ENCODE measurements at places on chromosomes 5 and 9.

GRCh38 chr5:95741458-95741857 is 10.3 kb downstream of the RHOBTB3 start:
- no peak for DNase-seq

GRCh38 chr9:131020388-131020787 is 11.4 kb downstream of the LAMC3 start:
- DNase-seq: no peak

GRCh38 chr9:127162864-127163365 is 40.5 kb upstream of the ANGPTL2 start:
- peak; percentile 52 for DNase-seq

- DNase-seq: no peak
Observed at GRCh38 chr5:151298063-151298855, 5.3 kb downstream of the SLC36A3 start.

GRCh38 chr5:173330338-173331206 is 2.4 kb upstream of the STC2 start:
- DNase-seq: peak; percentile 54

- DNase-seq: no peak
Observed at GRCh38 chr9:115193777-115194176, 75.8 kb upstream of the TNC start.

GRCh38 chr5:32343058-32343672 is 30.4 kb upstream of the MTMR12 start:
- no peak for DNase-seq

- no peak for DNase-seq
Observed at GRCh38 chr5:174575043-174575442, 149.3 kb upstream of the MSX2 start.

GRCh38 chr5:155750571-155750970 is 576.4 kb upstream of the SGCD start:
- DNase-seq: no peak

DNA sequence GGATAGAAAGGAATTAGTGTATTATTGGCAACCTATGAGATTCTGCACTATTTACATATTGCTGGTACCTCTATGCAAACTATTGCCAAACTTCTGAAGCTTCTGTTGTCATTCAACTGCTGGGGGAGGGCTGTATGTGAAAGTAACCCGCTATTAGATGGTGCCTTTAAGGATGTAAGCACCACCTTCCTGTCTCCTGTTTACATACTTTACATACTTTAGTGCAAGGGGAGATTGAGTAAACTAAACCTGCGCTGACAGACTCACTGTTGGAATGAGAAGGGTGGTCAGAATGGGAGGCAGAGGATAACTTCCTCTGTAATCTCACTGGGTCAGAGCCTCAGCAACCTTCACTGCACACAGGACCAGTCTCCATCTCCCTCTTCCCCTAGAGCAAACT is 123.8 kb downstream of the NR3C1 start:
- no peak for DNase-seq

GRCh38 chr9:98457726-98458370 is 202.4 kb upstream of the TBC1D2 start:
- no peak for DNase-seq

- no peak for DNase-seq
Observed at GRCh38 chr5:102921341-102922044, 166.4 kb downstream of the PAM start.

DNA sequence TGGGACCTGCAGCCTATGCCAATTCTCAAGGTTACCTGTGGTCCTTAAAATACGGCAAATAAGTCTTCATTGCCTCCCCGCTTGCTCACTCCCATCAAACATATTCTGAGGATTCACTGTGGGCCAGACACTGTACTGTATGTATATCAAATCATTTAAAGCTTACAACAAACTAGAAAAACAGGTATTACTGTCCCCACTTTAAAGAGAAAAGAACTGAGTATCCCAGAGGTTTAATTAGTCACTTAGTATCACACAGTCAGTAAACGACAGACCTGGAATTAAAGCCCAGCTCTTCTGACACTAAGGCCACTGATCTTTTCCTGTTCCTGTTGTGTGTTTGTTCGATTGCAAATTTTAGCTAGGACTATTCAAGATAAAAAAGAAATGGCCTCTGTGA is 248.2 kb downstream of the ACTL7B start:
- no peak for DNase-seq

- DNase-seq: no peak
Observed at GRCh38 chr5:160064995-160065614, 54.1 kb downstream of the PWWP2A start.

- peak; percentile 97 for DNase-seq
Observed at GRCh38 chr9:119368681-119369581, at the start of gene BRINP1. Gene BRINP1 (minus strand): TSS chr9:119369435. CDS start chr9:119313355, 56,080 bp downstream.

- DNase-seq: no peak
Observed at GRCh38 chr9:13450723-13451122, 171.2 kb upstream of the MPDZ start.

- DNase-seq: no peak
Observed at GRCh38 chr9:95953986-95954385, 78.5 kb downstream of the ERCC6L2 start.

- DNase-seq: no peak
Observed at GRCh38 chr9:8232726-8233125, 433.1 kb upstream of the DMAC1 start.

DNA sequence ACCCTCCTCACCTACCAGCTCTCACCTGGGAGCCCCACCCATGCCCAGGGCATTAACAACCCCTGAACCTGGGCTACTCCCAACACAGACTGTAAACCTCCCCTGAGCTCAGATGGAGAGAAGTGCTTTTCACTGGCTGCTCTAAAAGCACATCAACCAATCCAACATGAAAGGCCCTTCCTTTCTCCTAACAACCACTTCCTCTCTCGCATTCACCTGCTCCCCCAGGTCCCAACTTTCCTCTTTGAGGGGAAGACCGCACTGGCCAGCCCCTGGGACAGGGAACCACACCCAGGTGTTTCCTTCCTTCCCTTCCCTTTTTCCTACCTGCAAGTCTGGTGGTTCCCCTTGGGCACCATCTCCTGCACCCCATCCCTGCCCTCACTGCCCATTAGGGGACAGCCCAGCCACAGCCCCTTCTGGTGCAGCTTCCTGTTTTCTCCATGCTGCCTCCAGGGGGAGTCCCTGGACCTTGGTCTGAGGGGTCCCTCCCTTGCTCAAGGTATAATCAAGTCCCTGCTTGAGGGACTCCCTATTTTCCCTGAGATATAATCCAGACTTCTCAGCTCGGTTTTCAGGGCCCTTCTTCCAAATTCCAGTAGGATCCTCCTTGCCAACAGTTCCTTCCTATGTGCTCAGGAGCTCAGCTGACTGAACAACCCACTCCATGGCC is 30.5 kb upstream of the DAB2IP start:
- no peak for DNase-seq

DNA sequence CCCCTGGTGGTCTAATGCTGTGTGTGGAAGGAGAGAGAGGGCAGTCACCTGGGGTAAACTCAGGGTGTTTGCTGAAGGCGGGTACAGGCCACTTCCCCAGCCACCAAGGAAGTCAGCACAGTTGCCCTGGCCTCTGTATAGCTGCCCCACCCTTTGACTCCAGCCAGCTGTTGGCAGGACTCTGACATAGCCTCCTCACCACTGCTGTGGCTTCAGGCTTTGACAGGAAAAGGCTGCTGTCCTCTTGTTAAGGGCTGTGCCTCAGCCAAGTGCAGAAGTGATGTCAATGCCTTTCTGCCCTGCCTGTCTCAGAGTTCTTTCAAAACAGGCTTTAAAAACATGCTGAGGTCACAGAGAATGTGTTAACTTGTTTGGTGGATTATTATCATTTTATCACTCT is 487.2 kb upstream of the KLF4 start:
- no peak for DNase-seq

GRCh38 chr9:137236936-137237421 is 4.1 kb upstream of the TUBB4B start:
- no peak for DNase-seq

- peak; percentile 44 for DNase-seq
Observed at GRCh38 chr9:133673258-133673655, 37.1 kb downstream of the DBH start.

DNA sequence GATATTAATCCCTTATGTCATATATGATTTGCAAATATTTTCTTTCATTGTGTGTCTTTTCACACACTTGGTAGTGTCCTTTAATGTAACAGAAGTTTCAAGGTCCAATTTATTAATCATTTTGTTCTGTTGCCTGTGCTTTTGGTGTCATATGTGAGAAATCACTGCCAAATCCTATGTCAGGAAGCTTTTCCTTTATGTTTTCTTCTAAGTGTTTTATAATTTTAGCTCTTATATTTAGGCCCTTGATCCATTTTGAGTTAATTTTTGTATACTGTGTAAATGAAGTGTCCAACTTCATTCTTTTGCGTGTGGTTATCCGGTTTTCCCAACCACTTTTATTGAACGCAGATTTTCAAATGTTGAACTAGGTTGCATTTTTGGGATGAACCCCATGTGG is 6.1 kb upstream of the ZNF510 start:
- no peak for DNase-seq

- no peak for DNase-seq
Observed at GRCh38 chr5:94361161-94361560, 257.2 kb downstream of the KIAA0825 start.

GRCh38 chr9:35091536-35091935 is 4.9 kb downstream of the PIGO start:
- DNase-seq: no peak

GRCh38 chr5:61767231-61768080 is 435.4 kb downstream of the ZSWIM6 start:
- DNase-seq: no peak
